ENCODE measurements at places on chromosomes 12 and 14.
A peak's percentile ranks its signal among the peaks of the same experiment; 100 is the strongest.

- DNase-seq, result no peak
Observed at GRCh38 chr12:126581655-126582054, 1516.4 kb downstream of the AACS start.

GRCh38 chr12:97748298-97748697, 285.7 kb downstream of the RMST start:
- no peak for DNase-seq

DNA sequence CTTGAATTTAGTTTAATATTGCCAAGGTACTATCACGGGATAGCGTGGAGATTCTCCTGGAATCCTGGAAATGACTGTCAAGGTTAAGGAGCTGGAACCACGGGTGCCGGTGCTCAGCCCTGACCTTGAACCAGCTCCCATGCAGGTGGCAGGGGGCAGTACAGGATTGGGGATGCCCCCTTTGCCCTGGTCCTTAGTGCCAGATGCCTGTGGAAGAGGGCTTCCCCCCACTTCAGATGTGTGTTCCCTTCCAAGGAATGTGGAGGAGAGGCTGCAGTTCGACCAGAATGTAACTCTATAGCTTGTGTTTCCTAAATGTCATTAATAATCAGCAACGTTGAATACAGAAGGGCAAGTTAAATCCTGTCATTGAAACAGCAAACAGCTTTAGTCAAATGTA, 258.9 kb downstream of the VRK1 start:
- no peak for DNase-seq

DNA sequence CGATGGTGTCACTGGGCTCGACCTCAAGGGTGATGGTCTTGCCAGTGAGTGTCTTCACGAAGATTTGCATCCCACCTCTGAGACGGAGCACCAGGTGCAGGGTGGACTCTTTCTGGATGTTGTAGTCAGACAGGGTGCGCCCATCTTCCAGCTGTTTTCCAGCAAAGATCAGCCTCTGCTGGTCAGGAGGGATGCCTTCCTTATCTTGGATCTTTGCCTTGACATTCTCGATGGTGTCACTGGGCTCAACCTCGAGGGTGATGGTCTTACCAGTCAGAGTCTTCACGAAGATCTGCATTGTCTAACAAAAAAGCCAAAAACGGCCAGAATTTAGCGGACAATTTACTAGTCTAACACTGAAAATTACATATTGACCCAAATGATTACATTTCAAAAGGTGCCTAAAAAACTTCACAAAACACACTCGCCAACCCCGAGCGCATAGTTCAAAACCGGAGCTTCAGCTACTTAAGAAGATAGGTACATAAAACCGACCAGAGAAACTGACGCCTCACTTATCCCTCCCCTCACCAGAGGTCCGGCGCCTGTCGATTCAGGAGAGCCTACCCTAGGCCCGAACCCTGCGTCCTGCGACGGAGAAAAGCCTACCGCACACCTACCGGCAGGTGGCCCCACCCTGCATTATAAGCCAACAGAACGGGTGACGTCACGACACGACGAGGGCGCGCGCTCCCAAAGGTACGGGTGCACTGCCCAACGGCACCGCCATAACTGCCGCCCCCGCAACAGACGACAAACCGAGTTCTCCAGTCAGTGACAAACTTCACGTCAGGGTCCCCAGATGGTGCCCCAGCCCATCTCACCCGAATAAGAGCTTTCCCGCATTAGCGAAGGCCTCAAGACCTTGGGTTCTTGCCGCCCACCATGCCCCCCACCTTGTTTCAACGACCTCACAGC, 717 bp downstream of the UBC start:
- DNase-seq, result no peak

DNA sequence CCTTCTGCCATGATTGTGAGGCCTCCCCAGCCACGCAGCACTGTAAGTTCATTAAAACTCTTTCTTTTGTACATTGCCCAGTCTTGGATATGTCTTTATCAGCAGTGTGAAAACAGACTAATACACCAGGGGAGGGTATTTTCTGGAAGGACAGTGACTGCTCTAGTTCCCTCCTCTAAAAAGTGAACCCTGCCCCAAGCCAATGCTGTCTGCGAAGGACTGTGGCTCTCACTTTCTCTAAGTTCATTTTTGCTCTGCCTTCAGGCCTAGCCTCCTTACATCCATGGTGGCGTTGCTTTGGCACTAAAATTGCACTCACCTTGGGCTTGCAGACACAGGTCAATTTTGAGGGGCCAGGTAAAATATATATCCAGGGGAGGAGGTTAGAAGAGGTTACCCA, 323.0 kb downstream of the VRK1 start:
- DNase-seq, result no peak

DNA sequence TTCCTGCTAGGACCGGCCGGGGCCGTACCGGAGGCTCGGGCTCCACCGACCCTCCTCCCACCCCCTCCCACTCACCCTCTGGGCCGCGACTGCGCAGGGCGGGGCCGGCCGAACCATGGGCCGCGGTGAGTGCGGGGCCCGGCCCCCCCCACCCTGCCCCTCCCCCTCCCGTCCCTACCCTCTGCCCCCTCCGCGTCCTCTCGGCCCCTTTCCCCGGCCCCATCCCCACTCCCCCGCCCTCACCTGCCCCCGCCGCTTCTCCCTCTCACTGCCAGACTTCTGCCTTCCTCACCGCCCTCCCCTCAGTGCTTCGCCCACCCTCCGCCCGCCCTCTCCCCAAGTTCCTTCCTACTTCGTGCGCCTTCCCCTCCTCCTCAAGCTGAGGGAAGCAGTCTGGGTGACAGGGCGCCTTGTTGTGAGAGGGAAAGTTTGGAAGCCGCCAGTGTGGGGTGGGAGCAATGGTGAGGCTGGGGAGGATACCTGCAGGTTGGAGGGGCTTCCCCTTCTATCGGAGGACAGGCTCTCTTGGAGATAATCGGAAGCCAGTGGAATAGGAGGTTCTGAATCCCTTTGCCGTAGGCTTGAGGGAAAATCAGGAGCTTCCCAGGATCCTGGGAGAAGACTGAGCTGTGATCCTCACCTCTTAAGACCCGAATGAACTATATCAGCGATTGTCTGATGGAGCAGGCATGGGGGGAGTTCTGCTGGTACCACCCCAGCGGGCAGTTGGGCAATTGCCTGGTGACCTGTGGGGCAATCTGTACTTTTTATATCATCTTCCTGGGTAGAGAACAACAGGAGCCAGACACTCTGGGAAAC, 472 bp downstream of the MBD6 start:
- no peak for DNase-seq

GRCh38 chr12:82727886-82728285, 41.2 kb downstream of the TMTC2 start:
- DNase-seq, result no peak

DNA sequence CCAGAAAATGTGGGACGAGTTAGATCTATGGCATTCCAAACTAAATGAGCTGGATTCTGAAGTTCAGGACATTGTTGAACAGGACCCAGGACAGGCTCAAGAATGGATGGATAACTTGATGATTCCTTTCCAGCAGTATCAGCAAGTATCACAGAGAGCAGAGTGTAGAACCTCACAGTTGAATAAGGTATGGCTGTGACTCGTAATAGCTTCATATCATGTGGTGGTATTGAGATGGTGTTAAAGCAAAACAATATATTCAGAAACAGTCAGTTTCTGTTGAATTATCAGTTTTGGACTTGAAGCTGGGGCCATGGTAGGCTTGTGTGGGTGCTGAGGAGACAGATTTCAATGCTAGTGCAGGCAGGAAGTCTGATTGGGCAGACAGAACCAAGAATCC, 213.7 kb downstream of the ESR2 start:
- DNase-seq, result no peak

- no peak for DNase-seq
Observed at GRCh38 chr12:34290381-34290995, 268.2 kb downstream of the ALG10 start.

DNA sequence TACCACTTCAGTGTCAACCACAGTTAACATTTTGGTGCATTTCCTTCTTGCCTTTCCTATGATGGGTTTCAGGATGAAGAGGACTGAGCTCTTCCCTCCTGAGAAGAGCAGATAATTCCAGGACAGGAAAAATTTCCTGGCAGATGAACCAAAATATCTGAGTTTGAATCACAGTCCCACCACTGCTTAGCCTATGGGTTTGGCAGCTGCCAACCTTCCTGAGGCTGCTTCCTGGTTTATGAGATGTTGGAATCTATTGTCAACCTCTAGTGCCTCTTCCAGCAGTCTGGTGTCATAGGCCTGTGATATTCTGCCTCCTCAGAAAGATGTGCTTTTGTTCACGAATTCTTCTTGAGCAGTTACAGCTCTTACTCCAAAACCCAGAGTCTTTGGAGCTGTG, 197.4 kb upstream of the FRMD6 start:
- no peak for DNase-seq

GRCh38 chr14:71372411-71372838, 465.2 kb downstream of the PCNX1 start:
- no peak for DNase-seq

- DNase-seq, result no peak
Observed at GRCh38 chr12:111578276-111578970, 20.7 kb downstream of the ATXN2 start.

- DNase-seq, result peak; percentile 45
Observed at GRCh38 chr14:52876311-52876710, 74.5 kb downstream of the FERMT2 start.

DNA sequence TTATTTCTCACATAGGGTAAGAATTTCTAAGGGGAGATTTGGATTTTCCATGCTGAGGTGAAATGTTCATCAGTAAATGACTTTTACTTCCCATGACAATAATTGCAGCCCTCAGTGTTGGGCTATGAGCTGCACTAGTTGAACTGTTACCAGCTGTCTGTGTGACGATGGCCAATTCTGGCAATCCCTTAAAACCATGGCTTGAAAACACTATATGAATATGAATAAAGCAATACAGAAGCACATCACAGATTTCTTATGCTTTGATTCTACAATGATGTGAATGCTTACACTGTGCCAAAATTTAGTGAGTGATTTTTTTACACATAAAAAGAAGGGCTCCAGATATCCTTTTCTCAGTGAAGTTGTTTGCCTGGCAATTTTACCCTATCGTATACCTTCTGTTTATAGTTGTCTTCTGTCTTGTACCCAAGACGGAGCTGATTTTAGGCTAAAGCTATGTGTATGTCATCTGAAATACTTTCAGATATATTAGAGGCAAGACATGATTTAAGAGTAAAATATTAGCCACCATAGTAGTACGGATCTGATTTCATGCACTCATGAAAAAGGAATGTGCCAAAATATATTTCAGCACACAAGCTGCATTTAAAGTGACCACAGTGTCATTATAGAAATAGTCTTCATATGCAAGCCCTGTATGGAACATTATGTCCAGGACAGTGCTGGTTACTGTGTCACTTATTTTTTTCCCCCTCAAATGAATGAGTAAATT, 52.0 kb downstream of the SLC38A4 start:
- no peak for DNase-seq

DNA sequence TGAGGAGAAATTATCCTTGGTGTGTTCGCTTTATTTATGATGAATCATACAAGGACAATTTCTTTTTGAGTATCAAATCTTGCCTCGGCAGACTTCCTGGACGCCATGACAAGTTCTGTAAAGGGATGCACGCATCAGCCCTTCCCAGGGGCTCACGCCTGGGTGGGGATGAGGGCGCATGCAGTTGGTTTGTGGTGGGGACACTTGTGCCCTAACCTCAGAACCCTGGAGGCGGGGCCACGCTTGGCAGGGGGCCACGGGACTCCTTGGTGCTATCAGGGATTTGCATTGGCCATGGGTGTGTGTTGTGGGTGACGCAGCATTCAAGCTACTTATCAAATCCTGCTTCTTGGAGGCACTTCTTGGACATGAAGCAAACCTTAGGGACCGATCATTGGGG, 143.8 kb upstream of the RTL1 start:
- no peak for DNase-seq

- no peak for DNase-seq
Observed at GRCh38 chr14:68718023-68718990, 74.6 kb downstream of the ZFP36L1 start.

GRCh38 chr14:103695296-103696069, 19.8 kb downstream of the XRCC3 start:
- no peak for DNase-seq

GRCh38 chr14:24659916-24660570, 26.1 kb upstream of the GZMB start:
- DNase-seq, result no peak

DNA sequence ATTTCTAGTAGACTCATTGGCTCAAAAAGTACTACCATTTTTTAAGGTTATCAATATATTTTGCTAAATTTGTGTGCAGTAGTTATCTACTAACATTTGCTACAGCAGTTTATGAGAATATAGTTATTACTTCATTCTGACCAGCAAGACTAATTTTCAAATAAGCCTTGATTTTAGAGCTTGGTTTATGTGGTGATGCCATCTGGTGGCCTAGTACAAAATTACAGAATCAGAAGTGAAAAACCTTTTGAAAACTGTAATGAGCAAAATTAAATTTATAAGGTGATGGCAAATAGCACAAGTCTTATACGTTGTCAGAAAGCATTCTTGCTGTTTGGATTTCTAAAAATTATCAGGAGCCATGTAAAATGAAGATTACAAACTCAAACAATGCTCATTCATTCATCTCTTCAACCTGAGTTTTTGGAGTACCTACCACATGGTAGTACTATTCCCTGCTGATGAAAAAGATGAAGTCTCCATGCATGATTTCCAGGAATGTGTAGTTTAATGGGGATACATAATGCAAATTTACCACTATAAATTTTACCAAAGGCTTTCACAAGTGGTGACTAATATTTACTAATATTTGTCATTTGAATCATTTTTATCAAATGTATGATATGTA, 51.0 kb downstream of the MAGOHB start:
- no peak for DNase-seq

DNA sequence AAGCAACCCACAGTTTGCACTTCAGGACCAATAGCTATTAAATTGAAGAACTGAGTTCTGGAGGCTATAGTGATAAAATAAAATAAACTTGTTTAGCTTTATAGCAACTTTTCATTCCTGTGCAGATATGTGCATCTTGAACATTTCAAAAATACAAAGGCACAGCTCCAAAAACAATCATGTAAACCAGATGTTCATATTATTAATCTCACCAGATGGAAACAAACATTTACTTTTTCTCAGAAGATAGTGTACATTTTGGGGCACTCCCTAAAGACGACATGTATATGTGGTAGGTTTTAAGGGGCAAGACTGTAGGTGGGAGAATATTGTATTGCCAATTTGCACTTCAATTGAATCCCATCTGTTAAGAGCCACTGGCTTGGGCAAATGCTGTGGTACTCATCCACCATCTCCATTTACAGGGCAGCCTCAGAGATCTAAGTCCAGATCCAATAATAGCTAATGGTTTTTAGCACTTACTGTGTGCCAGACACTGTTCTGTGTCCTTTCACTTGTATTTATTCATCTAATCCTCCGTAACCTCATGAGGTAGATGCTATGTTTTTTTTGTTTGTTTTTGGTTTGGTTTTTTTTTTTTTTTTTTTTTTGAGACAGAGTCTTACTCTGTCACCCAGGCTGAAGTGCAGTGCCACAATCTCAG, 49.1 kb downstream of the PTGER2 start:
- DNase-seq, result no peak

- no peak for DNase-seq
Observed at GRCh38 chr12:11724888-11725311, 75.4 kb downstream of the ETV6 start.

DNA sequence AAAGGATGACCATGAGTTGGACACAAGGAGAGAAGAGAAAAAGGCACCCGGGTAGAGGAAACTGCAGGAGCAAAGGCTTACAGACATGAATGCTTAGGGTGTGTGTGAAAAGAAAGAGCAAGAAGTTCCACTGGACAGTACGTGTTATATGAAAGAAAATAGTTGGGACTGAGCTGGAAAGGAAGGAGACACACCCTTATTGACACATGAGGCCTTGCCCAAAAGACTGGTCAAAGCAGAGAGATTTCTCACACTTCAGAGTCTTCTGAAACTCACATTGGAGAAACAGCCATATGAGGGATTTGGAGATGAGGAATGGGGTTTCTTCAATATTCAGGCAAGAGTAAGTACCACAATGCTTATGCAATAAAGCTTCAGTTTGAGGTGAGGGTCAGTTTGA, 56.0 kb downstream of the TTC9 start:
- no peak for DNase-seq
